ENCODE measurements at places on chromosomes 7 and 10.

GRCh38 chr7:131032786-131033185, 294.9 kb upstream of the MKLN1 start:
- no peak for DNase-seq

- DNase-seq = no peak
Measured at GRCh38 chr7:976901-977325, 1.6 kb upstream of the COX19 start.

DNA sequence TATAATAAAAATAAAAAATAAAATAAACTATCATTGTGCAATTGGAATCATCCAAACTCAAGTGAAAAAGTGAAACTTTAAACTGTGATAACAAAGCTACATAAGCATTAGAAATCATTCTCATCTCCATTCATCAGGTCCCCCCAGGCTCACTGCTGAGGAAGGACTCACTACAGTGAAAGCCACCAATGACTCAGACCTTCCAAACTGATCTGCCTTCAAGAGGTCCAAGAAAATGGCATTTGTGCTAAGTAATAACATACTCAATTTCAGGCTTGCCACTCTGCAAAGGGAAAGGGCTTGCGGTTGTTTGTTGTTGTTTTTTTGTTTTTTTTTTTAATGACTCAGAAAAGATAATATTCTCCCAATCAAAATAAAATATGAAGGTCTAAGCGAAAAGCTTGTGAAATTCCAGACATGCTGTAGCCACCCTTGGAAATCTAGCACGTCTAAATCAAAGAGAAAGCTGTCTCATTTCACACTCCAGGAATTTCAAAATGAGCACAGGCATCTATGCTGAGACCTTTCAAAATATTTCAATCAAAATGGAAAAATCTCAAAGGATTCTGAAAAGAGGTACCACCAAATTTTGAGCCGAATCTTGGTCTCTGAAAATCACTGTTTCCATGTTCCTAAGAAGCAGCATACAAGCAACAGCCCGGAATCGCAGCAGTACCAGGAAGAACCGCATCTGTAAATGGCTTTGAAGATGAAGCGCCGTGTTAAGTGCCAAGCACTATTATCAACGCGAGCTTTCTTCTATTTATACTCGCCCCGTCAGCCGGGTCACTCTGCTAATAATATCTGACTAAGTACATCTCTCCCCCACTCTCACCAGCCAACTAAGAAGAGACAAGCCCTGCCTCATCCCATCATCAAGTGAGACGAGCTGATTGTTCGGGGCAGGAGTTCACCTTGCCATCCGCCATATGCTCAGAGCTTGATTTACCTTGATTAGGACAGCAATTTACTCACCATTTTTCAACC, 13.5 kb downstream of the SFMBT2 start:
- DNase-seq = peak; percentile 59

- DNase-seq = peak; percentile 91
Measured at GRCh38 chr7:41685684-41686083, 17.2 kb downstream of the INHBA start.

GRCh38 chr10:96334616-96335526, 23.9 kb downstream of the OPALIN start:
- peak; percentile 14 for DNase-seq

- no peak for DNase-seq
Measured at GRCh38 chr7:132558815-132559214, 17.5 kb downstream of the PLXNA4 start.

- DNase-seq = no peak
Measured at GRCh38 chr10:24533981-24534380, 189.7 kb downstream of the ARHGAP21 start.

DNA sequence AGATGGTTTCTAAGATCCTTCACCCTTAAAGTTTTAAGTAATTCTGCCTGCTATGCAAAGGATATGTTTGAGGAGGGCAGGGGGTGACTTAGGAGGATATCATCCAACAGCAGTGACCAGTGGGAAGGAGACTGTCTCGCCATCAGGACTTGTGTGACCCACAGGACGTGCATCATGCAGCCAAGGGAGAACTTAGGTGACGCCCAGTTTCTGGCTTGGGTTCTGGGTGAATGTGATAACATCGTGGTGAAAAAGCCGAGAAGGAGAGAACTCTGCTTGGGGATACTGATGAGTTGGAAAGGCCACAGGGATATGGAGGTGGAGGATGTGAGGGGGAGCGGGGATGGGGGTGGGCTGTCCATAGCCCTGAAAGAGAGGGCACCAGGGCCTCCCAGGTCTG, 3.8 kb downstream of the WIPI2 start:
- no peak for DNase-seq

DNA sequence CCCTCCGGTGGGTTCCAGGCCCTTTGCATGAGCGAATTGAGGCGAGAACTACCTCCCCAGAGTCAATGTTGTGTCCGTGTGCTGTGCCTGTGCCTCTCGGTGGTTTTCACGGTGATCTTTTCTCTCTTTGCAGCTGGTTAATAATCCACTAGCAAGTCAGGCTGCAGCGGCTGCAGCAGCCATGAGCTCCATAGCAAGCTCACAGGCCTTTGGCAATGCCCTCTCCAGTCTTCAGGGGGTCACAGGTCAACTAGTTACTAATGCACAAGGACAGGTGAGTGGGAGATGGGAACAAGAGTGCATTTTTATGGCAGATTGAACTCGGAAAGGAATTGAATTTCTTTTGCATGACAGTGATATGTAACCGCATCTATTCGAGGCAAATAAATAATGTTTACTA, 159.7 kb upstream of the YAE1 start:
- DNase-seq = no peak

DNA sequence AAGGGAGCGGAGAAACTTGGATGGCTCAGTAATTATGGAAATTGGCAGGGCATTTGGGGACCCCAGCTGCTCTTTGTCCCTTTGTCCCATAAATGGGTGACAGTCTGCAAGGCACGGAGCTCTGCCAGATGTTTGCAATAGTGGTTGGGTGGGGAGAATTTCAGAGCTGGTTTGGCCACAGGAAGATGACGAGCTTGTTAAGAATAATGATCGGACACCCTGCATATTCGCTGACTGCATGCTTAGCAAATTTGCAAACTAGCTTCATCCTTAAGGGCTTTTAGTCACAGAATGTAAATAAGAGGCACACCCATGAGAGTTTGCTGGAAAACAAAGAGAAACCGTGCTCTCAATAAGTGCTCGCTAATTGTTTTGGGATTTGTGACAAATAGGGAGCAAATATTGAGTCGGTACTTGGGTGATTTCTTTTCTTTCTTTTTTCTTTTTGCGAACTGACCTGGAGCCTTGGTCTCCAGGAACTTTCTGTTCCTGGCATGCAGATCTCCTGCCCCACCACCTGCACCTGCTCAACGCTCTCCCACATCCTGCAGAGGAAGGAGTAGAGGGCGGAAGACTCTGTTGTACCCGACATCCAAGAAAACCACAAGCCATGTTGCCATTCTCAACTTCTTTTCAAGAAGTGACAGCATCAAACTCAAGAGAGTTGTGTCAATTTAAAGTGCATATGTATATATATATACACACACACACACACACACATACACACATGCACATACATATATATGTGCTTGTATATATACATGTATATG, 238.9 kb downstream of the CAMK1D start:
- peak; percentile 43 for DNase-seq

DNA sequence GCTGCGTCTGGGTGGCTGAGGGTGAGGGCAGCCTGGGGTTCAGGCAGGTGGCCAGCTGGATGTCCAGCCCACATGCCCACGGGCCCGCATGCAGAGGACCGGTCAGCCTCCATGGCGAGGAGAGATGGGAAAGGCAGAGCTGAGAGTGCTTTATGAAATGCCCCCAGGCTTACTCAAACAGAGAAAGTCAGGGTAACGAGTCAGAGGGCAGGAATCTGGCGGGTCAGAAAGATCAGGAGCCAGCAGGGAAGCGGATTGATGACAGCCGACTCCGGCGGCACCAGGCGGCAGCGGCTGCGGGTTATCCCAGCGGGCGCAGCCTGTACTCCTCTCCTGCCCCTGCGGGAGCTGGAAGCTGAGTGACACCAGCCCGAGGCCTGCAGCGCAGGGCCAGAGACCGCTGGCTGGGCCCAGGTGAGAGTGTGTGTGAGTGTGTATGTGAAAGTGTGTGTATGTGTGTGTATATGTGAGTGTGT, 13.4 kb downstream of the SLC13A4 start:
- peak; percentile 67 for DNase-seq

- DNase-seq = peak; percentile 15
Measured at GRCh38 chr7:93165447-93165846, 17.3 kb upstream of the SAMD9L start.

DNA sequence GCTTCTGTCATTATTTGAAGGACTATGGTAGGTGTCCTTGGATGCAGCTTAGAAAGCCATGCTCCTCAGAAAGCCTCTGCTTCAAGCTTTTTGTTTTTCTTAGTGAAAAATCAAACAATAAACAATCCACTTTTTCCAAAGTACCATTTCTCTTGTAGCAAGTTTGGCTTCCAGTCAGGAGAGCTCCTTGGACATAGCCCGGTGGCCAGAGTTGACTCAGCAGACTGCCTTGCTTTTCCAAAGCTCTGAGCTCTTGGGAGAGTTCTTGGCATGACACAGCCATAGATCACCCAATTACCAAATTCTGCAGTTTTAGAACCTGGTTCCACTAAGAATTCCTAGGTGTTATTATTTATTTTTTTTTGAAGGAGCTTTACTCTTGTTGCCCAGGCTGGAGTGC, 189.4 kb upstream of the MTPN start:
- no peak for DNase-seq

- no peak for DNase-seq
Measured at GRCh38 chr10:106897719-106898118, 266.8 kb downstream of the SORCS1 start.

DNA sequence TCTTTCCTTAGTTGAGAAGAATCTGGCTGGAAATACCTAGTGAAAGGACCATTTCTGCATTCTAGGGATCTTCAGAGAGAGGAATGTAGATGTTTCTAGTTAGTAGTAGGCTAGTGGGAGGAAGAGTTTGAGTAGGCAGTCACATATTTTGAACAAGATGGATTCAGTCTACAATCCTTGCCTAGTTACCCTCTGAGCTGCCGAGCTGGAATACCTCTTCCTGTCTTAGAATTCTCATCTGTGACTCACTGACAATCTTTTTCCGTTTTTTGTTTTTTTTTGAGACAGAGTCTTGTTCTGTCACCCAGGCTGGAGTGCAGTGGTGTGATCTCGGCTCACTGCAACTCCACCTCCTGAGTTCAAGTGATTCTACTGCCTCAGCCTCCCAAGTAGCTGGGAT, 30.7 kb upstream of the PLPP4 start:
- no peak for DNase-seq

GRCh38 chr7:155412416-155413253, 45.3 kb upstream of the EN2 start:
- peak; percentile 2 for DNase-seq

DNA sequence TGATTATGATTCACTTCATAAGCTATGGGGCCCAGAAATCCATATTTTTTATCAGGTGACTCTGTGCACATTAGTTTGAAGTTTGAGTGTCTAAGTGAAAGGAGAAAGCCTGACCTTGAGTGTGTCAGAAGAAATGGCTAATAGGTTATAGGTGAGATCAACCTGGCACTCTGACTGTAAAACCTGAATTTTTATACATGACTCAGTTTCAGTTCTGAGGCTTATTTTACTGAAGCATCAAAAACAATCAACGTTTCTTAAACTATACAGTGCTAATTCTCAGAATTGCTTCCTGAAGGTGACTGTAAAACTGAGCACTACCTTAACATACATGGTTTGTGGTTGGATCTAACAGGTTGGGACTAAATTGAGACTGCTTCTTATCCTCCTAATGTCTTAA, 159.4 kb upstream of the AHR start:
- DNase-seq = no peak

DNA sequence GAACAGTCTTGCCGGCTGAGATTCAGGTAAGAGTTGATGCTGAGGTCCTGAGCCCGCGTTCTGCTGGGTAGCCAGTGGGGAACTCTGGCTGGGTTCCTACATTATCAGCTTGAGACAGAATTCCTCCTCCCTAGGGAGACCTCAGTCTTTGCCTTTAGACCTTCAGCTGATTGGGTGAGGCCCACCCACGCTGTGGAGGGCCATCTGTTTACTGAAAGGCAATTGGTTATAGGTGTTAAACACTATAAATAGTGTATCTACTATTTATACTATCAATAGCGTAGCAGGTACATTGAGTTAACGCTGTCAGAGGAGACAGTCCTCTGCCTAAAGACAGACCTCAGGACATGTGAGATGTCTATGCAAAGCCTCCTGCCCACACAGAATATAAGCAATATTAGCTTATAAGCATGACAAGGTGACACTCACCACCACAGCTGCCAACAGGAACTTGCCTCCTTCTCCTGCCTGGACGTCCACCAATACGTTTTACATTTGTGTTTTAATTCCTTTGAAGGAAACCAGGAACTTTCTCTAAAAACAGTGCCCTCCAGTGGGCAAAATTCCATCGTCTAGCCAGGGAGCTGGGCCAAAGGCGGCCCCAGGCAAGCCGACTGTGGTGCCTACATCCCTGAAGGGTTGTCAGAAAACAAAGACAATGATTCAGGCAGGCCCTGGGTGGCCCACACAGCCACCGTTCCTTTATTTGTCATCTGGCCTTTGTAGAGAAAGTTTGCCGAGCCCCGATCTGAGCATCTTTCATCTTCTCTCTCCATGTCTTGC, 58.8 kb downstream of the INSIG1 start:
- no peak for DNase-seq

GRCh38 chr7:102953406-102953805, 40.6 kb downstream of the LRRC17 start:
- DNase-seq = no peak

GRCh38 chr10:3971713-3972112, 186.7 kb upstream of the KLF6 start:
- no peak for DNase-seq

DNA sequence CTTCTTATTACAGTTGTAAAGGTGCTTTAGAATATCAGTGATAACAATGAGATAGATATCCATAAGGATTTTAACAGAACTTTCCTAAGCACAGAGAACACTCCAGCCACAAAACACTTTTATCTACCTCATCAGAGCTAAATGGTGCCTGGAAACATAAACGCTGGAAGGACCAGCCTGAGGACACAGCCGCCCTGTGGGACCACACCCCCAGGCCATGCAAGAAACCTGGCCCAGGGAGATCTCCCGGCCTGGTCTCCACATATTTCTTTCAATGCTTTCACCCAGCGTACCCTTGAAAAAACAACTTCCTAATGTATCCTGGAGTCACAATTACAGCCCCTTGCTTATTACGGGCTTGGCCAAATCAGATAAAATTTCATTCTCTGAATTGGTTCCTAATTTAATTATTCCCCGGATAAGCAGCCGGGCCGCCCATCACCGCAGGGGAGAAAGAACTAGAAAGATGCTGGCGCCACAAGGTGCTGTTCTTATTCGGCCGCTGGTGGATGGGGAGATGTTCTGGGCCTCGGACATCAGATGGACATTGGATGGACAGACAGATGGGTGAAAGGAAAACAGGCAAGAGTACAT, 11.8 kb downstream of the CHST15 start:
- DNase-seq = no peak

DNA sequence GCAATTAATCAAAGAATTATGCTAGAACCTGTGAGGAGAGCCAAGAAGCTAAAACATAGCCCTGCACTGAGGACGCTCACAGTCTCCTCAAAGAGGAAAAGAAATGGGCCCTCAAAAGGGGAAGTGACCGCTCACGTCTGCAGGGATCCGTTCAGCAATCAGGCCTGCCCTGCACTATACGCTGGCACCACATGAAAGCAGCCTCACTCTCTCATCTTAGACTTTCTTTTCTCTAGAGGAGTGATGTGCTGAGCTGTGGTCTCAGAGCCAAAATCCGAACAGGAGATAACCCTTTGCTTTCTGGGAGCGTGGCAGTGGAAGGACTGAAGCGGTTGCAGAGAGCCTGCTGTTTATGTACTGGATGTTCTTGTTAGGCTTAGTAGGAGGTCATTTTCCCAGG, 6.3 kb upstream of the IL2RA start:
- no peak for DNase-seq

GRCh38 chr10:100254191-100254590, 13.2 kb downstream of the CWF19L1 start:
- no peak for DNase-seq

- DNase-seq = peak; percentile 81
Measured at GRCh38 chr7:55018361-55019190, at the start of gene EGFR. Gene EGFR, plus strand, starts transcription at chr7:55019017. Its CDS starts 261 bp downstream, at chr7:55019278.
